ENCODE measurements at places on chromosomes 12 and 14.

DNA sequence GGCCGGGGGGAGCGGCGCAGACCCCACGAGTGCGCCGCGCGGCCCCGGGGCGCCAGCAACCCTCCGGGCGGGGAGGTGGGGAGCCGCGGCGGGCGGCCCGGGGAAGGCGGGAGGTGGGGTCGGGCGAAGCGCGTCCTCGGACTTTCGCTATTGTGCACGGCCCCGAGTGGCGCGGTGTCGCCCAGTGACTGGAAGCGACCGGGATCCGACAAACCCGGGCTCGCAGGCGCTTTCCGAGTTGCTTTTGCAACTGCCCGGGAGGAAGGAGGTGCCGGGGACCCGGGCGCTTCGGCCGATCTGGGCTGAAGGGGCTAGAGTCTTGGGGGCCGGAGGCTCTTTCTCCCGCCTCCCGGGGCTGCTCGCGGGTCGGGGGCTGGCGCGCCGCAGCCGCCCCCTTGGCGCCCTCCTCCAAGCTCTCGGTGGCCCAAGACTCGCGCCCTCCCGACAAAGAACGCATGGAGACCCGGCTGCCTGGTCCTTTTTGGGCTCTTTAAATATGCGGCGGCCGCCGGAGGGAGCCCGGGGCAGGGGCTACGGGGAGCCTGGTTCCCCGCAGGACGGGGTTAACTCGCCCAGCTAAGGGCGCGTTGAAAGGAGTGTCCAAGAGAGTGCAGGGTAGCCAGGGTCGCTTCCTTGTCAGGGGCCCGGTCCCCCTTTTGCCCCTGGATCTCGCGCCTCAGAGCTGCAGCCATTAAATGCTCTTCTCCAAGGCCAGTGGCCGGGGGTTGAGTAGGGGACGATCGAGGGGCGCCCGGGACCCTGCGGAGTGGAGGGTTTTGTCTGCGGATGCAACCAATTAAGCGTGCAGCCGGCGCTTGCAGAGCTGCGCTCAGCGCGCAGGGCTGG lies 1.4 kb downstream of the HMGA2 start:
- no peaks in the 10 kb centered on the region for H3K36me3 ChIP-seq
- H3K27ac ChIP-seq, result no peak overlapping the region
- H3K4me1 ChIP-seq, result peaks cover 5% of the 10 kb centered on the region

- peaks cover 17% of the 10 kb centered on the region for H3K4me1 ChIP-seq
- H3K27ac ChIP-seq, result no peak overlapping the region
- no peak overlapping the region for H3K4me3 ChIP-seq
- peaks cover 3% of the 10 kb centered on the region for H3K36me3 ChIP-seq
Observed at GRCh38 chr12:48927261-48927660, 2.0 kb upstream of the FKBP11 start.

DNA sequence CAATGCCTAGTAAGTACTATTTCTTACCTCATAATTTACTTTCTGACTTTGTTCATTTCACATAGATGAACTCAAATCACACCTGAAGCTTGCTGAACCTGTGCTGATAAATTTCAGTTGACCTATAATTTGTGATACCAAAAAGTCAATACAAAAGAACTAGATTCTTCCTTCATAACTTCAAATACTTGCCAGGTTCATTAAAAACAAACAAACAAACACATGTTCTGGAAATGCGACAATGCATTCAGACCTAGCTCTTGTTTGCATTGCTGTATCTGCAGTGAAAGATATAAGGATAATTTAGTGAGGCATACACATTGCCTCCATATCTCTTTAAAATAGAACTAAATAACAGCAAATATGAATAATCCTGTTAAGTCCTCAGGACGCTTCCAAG lies 221.3 kb downstream of the GXYLT1 start:
- no peak overlapping the region for H3K27ac ChIP-seq
- H3K4me3 ChIP-seq, result no peak overlapping the region
- DNase-seq, result no peak
- no peaks in the 10 kb centered on the region for H3K27me3 ChIP-seq
- H3K4me1 ChIP-seq, result no peaks in the 10 kb centered on the region

- no peak overlapping the region for H3K4me3 ChIP-seq
- H3K4me1 ChIP-seq, result no peaks in the 10 kb centered on the region
- H3K27me3 ChIP-seq, result no peaks in the 10 kb centered on the region
- H3K36me3 ChIP-seq, result no peaks in the 10 kb centered on the region
Observed at GRCh38 chr12:97572220-97572619, 109.6 kb downstream of the RMST start.

- H3K4me3 ChIP-seq, result no peak overlapping the region
- H3K36me3 ChIP-seq, result no peaks in the 10 kb centered on the region
- H3K4me1 ChIP-seq, result no peaks in the 10 kb centered on the region
- no peak for DNase-seq
- no peaks in the 10 kb centered on the region for H3K27me3 ChIP-seq
Observed at GRCh38 chr12:1619159-1619558, 9.9 kb upstream of the WNT5B start.

GRCh38 chr14:38384741-38385140 lies 128.8 kb upstream of the CLEC14A start:
- H3K4me3 ChIP-seq, result no peak overlapping the region
- H3K36me3 ChIP-seq, result no peaks in the 10 kb centered on the region
- no peak for DNase-seq
- H3K27ac ChIP-seq, result no peak overlapping the region
